ENCODE measurements at places on chromosomes 3 and 15. TPM values are rescaled to one million over a fixed set of nuclear protein-coding genes. Genes with fewer than 3 reads are reported as not detected.

RNU5B-1 gene
- not detected for total RNA-seq

DUOXA2 gene
- not detected for total RNA-seq

HYAL1 gene
- 0.72 TPM for total RNA-seq

- DNase-seq = no peak
Measured at GRCh38 chr15:61528581-61528910, 299.4 kb upstream of the RORA start.

DNA sequence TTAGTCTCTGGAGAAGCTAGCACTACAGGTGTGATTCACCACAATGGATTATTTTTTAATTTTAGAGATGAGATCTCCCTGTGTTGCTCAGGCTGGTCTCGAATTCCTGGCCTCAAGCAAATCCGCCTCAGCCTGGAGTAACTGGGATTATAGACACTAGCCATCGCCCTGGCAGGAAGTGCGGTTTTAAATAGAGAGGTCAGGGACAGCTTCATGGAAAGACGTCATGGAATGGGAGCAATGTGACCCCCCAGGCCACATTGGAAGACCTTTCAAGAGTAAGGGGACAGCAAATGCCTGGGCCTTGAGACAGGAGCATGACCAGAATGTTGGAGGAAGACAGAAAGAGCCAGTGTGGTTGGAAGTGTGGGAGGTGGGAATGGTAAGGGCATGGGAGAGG lies 2.2 kb upstream of the ISG20 start:
- no peak for DNase-seq
